Putamen (tissue), 1 donor: ENCODE measurements at places on chromosomes 5 and 9.

DNA sequence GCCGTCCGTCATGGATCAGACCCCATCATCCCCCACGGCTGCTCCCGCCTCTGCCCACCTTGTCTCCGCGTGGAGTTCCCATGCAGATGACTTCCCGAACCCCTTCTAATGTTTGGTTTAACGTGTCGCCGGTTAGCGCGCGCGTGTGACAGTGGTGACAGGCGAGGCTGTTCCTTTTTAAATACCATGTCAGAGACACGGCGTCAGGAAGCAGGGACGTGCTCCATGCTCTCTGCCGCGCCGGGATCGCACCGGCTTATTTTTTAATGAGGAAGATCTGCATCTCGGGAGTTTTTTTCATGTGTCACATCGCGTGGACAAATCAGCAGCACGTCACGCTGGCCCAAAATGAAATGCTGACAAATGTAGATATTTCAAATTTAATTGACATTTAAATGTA, 35.9 kb downstream of the CRB2 start:
- no peak for DNase-seq

- DNase-seq, result no peak
Observed at GRCh38 chr9:129866394-129867135, 31.3 kb downstream of the USP20 start.

DNA sequence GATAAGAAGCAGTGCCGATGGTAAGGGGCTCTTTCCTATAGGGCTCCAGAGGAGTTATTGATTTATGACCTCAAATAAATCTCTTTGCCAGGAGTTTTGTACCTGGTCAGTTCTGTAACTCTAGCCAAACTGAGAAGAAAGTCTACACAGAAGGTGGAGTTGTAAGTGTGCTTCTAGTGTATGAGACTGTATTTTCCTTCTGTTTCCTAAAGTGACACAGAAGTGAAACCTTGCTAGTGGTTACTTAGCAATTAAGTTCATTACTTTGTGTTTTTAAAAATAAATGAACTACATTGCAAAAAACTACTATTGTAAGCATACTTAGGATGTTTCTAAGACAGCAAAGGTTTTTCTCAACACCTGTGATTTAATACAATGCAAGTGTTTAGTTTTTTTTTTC, 48.7 kb upstream of the ACTBL2 start:
- DNase-seq, result no peak

- DNase-seq, result no peak
Observed at GRCh38 chr5:32090755-32091128, 83.4 kb downstream of the GOLPH3 start.

GRCh38 chr5:77776554-77777206, 541 bp upstream of the TBCA start:
- no peak for DNase-seq

- no peak for DNase-seq
Observed at GRCh38 chr9:135474915-135475314, 4.7 kb upstream of the PPP1R26 start.
